ENCODE measurements at places on chromosomes 6 and 20. TPM values are rescaled to one million over a fixed set of nuclear protein-coding genes. Genes with fewer than 3 reads are reported as not detected.

- peak; percentile 65 for DNase-seq
Observed at GRCh38 chr6:167079853-167080297, 43.0 kb upstream of the CCR6 start.

Gene APOM
- 5.0 TPM for total RNA-seq

GRCh38 chr20:62586799-62587198, 55.5 kb upstream of the SLCO4A1 start:
- DNase-seq, result no peak

Gene TPD52L1
- total RNA-seq, result 0.50 TPM

- no peak for DNase-seq
Observed at GRCh38 chr20:53302695-53303412, 290.8 kb downstream of the ZNF217 start.

- DNase-seq, result peak; percentile 84
Observed at GRCh38 chr20:64065974-64066343, 3.0 kb downstream of the TCEA2 start.

DNA sequence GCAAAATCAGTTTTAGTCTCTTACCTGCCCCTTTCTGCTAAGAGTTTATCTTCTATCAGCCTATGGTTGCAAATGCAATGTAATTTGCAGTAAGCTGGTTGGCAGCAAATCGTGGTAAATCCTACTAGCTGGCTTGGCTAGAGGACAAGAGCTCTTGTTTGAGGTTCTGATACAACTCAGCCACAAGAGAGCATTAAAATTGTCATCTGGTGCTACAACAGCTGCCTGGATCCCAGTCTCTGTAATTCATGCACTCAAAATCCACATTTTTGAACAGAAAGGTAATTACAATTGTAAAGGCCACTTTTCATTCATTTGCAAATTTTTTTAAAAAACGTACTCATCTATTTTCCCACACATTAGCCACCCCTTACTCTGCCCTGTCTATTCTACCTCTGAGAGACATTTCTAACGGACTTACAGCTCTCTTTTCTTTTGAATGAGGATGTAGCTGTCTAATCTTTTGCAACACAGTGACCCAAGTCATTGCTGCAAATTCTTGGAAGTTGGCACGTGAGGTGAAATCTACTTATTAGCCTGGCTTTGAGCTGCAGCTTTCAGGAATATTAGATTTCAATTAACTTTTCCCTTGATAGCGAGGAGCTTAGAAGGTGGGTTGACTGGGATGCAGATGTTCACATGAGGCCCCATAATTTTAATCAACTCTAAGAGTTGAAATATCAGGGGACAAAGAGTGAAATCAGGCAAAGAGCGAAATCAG, 54.0 kb upstream of the FAM184A start:
- no peak for DNase-seq

Gene TBX18
- not detected for total RNA-seq

Gene ULBP3
- 1.1 TPM for total RNA-seq

DNA sequence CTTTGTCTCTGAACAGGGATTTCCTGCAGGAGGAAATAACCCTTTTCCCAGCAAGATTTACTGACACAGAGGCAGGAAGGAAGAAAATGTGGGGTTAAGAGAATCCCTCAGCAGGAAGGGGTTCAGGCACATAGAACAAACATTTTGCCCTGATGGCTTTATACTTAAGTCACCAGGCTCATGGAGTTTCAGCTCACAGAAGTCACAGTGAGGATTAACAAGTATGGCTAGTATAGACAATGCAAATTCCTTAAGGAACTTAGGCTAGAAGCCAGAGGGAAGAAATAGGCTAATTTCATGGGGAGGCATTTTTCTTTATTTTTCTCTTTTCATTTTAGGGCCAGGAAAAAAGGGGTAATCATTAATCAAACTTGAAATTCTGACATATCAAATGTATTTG, 50.2 kb downstream of the MCHR2 start:
- DNase-seq, result no peak

- no peak for DNase-seq
Observed at GRCh38 chr6:39059496-39060310, 11.1 kb downstream of the GLP1R start.

DNA sequence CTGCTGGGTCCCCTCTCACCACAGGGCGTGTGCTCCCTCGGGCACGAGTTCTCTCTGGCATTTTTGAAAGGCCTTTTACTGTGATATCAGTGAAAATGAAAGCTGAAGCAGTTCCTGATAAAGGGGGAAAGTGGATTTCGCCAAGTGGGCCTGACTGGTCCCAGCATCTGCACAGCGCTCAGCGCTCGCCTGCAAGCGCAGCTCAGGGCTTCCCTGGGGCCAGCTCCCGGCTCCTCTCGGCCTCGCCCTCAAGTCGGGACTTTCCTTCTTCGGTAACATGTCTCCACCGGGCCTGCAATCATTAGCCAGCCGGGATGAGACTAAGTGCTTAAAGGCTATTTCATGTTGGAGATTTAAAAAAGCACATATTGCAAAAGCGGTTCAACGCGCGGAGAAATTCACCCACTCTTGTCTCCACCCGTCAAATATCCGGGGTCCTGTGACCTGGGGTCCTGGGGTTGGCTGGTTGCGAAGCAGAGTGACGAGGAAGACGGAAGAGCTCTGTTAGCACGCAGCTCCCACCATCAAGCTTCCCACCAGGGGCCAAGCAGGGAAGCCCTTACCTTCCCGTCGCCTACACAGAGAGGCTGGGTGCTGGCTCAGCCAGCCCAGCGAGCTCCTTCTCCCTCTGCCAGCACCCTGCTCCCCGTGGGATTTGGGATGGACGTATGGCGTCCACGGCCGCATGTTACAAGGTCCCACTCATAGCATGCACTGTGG, 114.1 kb downstream of the SMOC2 start:
- no peak for DNase-seq

Gene ZBTB12
- total RNA-seq, result 1.9 TPM

DNA sequence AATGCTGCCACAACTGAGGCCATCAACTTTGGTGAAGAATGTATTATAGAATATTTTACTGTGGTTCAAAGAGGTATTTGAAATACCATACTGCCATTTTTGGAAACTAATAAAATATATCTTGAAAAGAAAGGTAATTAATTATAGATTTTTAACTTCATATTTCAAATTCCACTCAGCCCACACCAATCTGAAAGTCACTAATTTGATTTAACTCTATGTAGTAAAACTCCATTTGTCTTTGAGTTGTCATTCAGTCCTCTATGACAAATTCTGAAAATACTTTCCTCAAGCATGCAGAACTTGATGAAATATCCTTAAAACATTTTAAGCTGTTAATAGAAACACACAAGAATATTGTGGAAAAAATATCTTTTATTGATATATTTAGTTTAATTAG, 1196.7 kb upstream of the CITED2 start:
- DNase-seq, result no peak

DNA sequence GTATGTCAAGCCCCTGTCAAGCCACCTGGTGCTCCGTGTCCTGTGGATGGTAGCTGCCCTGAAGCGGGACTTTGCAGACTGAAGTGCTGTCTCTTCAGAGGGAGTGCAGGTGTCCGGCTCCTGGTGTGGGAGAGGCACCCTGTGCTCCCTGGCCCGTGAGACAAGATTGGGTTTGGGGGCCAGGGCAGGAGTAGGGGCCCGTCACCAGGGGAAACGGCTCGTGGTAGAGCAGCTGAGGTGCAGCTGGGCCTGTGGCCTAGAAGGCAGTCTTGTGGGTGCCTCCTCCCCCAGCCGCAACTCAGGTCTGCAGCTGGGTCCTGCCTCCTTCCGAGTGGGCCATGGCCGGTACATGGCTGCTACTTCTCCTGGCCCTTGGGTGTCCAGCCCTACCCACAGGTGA, at the start of gene PTCRA:
TSS of gene PTCRA (plus strand) at position 322 of the 400 bp plus-strand sequence. CDS start at position 339, 17 bp downstream.
- no peak for DNase-seq

DNA sequence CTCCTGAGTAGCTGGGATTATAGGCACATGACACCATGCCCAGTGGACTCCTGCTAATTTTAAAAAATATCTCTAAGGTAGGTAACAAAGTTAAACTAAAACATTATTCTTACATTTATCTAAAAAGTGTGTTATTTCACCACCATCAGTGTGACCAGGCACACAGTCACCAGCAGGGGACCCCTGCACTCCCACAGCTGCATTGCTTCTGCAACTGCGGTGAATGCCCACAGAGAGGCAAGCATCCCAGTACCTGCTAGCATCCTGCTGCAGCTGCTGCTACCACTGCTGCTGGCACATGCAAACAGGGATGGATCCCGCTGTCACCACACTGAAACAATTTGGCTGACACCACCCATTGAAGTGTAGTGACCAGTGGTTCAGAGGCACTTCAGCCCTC, 21.9 kb upstream of the EPB41L2 start:
- DNase-seq, result no peak

GRCh38 chr6:28657769-28658465, 132.2 kb downstream of the GPX5 start:
- peak; percentile 63 for DNase-seq

- DNase-seq, result no peak
Observed at GRCh38 chr6:107730683-107731314, 93.3 kb downstream of the SCML4 start.

GRCh38 chr20:41748051-41748450, 129.9 kb upstream of the CHD6 start:
- no peak for DNase-seq

DNA sequence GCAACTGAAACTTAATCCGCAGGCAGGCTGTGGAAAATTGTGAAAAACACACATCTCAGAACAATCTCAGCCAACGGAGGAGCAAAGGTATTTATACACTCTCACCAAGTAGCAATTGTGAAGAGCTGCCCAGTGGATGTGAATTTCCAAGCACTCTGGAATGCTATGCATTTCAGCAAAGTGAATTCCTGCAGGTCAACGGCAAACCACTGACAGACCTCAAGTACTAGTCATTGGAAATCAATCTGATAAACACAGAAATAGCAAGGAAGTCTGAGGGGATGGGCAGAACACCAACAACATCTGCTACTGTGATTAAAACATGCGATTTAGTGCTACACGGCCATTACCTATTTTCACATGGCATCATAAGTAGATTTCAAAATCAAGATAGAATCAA, 429.1 kb downstream of the HTR1B start:
- no peak for DNase-seq

Measured in activated T-cell treated with anti-CD3 and anti-CD28 coated beads, Interleukin-2, amount 50 U/mL, for 72 hours (primary cell).